ENCODE measurements at places on chromosomes 11 and 22.

DNA sequence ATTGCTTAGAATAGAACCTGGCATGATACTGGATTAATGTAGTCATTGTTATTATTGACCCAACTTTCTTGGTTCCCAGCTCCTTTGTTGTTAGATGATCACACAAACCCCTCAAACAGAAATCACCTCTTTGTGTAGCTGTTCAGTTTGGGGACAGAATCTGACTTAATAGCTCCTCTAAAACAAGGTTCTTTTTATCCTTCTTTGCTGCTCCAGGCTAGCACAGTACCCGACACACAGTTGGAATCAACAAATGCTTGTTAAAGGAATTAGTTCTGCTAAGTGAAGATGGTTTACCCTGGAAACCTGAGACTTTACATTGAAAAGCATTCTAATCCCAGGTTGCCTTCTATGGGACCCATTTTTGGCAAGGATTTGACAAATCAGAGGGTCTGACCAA lies 43.9 kb downstream of the GAB2 start:
- DNase-seq: no peak

- no peak for DNase-seq
Observed at GRCh38 chr22:20980938-20981722, 967 bp upstream of the LZTR1 start.

GRCh38 chr11:112899235-112900006 lies 61.8 kb upstream of the NCAM1 start:
- DNase-seq: no peak

DNA sequence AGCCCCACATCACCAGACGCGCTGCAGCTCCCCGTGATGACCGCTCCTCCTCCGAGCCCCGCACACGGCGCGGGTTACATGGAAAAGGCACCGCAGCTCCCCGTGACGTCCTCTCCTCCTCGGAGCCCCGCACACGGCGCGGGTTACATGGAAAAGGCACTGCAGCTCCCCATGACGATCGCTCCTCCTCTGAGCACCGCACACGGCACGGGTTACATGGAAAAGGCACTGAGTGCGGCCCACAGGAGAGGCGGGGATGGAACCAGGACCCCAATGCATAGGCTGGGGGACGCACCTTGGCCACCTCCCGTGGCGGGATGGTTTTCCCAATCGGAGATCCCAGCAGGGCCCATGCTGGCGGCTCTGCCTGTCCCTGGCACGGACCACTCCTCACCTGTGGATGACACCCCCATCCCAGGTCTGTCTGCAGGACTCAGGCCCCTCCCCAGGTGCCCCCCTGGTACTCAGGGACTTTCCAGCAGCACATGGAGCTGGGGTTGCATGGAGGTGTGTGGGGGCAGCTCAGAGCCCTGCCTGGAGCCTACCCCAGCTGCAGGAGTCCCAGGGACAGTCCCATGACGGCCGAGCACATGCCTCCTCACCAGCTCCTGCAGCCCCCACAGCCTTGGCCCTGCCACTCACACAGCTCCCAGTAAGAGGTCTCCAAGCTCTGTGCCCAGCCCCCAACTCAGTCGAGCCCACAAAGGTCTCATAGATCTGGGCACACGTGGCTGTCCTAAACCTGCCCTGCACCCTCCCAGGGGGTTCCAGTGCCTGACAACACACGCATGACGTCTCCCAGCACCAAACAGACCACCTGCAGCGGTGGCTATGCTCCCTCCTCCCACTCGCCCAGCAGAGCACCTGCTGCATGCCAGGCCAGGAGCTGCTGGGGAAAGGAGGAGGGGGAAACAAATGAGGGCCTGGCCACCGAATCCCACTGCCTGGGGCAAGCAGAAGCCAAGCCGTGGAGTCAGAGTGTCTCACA lies 166.6 kb downstream of the BRD1 start:
- no peak for DNase-seq

Measured in astrocyte of the hippocampus (primary cell).